ENCODE measurements at places on chromosomes 6 and 20. TPM values are rescaled to one million over a fixed set of nuclear protein-coding genes. Genes with fewer than 3 reads are reported as not detected.

- DNase-seq, result no peak
- H3K27ac ChIP-seq, result no peak overlapping the region
- no peaks in the 10 kb centered on the region for H3K4me1 ChIP-seq
Measured at GRCh38 chr20:3720626-3721025, 8.2 kb upstream of the SIGLEC1 start.

RBM38 gene
- total RNA-seq, result 260 TPM

DNA sequence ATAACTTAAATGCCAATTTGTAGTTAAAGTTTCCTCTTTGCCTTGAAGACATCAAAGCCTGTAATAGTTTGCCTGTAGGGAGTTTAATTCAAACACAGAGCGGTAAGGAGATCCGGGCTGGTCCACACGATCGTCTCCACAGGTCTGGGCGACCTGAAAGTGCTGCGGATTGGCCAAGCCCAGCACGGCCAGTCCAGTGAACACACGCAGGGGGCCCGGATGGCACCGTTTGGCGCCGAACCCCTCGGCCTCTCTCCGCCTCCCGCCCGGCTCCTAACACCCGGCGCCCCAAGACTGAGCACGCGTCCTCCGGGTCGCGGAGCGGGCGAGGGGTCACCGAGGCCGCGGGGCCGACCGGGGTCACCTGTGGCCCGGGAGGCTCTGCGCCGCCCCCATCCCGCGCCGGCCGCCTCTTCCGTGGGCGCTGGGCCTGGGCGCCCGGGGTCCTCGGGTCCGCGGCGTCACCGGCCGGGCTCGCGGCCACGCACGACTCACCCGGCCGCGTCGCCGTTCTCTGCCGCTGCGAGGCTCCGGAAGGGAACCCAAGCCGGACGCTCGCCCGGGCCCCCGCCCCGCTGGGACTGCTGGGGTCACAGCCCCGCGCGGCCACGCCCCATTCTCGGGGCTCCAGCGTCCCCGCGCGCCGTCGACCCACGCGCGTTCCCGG, 481 bp downstream of the SERPINB6 start:
- peak; percentile 34 for DNase-seq
- no peaks in the 10 kb centered on the region for H3K36me3 ChIP-seq
- H3K27me3 ChIP-seq, result no peaks in the 10 kb centered on the region

TSBP1 gene
- total RNA-seq, result not detected

- no peak for DNase-seq
- H3K4me3 ChIP-seq, result no peak overlapping the region
- peaks cover 13% of the 10 kb centered on the region for H3K4me1 ChIP-seq
- no peak overlapping the region for H3K27ac ChIP-seq
Measured at GRCh38 chr6:44117397-44118128, 9.7 kb downstream of the MRPL14 start.

DNA sequence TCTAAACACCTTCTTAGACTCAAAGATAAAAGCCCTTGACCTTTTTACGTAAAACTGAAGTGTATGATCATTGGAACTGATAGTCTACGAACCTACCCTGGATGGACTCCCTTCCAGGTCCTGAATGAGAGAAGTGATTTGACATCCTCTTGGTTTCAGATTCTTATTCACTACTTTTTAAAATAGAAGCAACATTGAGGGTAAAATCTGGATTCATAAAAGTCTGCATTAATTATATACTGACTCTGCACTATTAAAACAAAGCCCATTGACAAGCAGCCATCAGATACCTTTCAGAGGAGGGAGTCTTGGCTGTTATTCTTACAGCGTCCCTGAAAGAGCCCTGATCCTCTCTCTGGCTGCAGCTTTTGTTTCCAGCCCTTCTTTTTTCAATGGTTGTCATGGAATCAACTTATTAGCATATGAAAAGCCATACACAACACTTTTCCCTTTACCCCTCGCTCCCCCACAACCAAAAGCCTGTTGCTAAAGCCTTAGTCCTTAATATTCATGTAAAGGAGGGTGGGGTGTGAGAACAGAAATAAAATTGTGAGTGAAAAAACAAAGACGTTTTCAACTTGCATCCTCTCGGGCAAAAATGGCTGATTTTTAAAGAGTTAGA, 270.0 kb upstream of the MARCKS start:
- H3K27ac ChIP-seq, result no peak overlapping the region
- H3K27me3 ChIP-seq, result no peaks in the 10 kb centered on the region
- H3K4me3 ChIP-seq, result no peak overlapping the region
- DNase-seq, result no peak
- H3K36me3 ChIP-seq, result no peaks in the 10 kb centered on the region

SLC32A1 gene
- 0.24 TPM for total RNA-seq

MAS1 gene
- total RNA-seq, result not detected

- DNase-seq, result no peak
- no peaks in the 10 kb centered on the region for H3K36me3 ChIP-seq
- no peak overlapping the region for H3K4me3 ChIP-seq
- H3K27ac ChIP-seq, result no peak overlapping the region
- H3K27me3 ChIP-seq, result no peaks in the 10 kb centered on the region
Measured at GRCh38 chr20:53884859-53885541, 185.4 kb downstream of the BCAS1 start.

- H3K27me3 ChIP-seq, result no peaks in the 10 kb centered on the region
- no peak overlapping the region for H3K27ac ChIP-seq
- no peak for DNase-seq
- H3K36me3 ChIP-seq, result peaks cover 4% of the 10 kb centered on the region
- H3K4me3 ChIP-seq, result no peak overlapping the region
Measured at GRCh38 chr6:34834789-34835518, 43.1 kb downstream of the BLTP3A start.

DNA sequence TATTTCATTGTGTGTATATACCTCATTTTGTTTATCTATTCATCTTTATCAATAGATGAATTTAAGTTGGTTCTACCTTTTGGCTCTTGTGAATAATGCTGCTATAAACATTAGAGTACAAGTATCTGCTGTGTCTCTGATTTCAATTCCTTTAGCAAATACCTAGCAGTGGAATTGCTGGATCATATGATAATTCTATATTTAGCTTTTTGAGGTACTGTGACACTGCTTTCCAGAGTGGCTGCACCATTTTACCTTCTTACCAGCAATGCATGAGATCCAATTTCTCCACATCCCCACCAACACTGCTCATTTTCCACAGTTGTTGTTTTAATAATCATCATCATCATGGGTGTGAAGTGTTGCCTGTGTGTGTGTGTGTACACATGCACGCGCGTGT, 182.3 kb downstream of the MBOAT1 start:
- H3K4me1 ChIP-seq, result peaks cover under 1% of the 10 kb centered on the region
- H3K36me3 ChIP-seq, result no peaks in the 10 kb centered on the region
- no peak overlapping the region for H3K27ac ChIP-seq

SYCP2L gene
- not detected for total RNA-seq

GRM1 gene
- not detected for total RNA-seq

- no peak for DNase-seq
- H3K4me1 ChIP-seq, result no peaks in the 10 kb centered on the region
- H3K27me3 ChIP-seq, result no peaks in the 10 kb centered on the region
- no peak overlapping the region for H3K4me3 ChIP-seq
- H3K27ac ChIP-seq, result no peak overlapping the region
Measured at GRCh38 chr6:77774457-77774856, 121.6 kb downstream of the MEI4 start.

- H3K27me3 ChIP-seq, result no peaks in the 10 kb centered on the region
- no peak for DNase-seq
- H3K4me1 ChIP-seq, result peaks cover 6% of the 10 kb centered on the region
- H3K4me3 ChIP-seq, result no peak overlapping the region
- H3K36me3 ChIP-seq, result no peaks in the 10 kb centered on the region
Measured at GRCh38 chr6:156795825-156796224, 18.6 kb downstream of the ARID1B start.

GRCh38 chr20:10012464-10012863, 22.3 kb upstream of the ANKEF1 start:
- no peak for DNase-seq
- H3K27ac ChIP-seq, result no peak overlapping the region
- H3K36me3 ChIP-seq, result no peaks in the 10 kb centered on the region
- no peak overlapping the region for H3K4me3 ChIP-seq

GRCh38 chr6:24788031-24788665, 10.6 kb downstream of the ARMH2 start:
- H3K27me3 ChIP-seq, result no peaks in the 10 kb centered on the region
- H3K4me3 ChIP-seq, result no peak overlapping the region
- H3K36me3 ChIP-seq, result no peaks in the 10 kb centered on the region
- H3K27ac ChIP-seq, result no peak overlapping the region

AHI1 gene
- 12.5 TPM for total RNA-seq

GRCh38 chr20:33753763-33754162, 22.0 kb downstream of the ZNF341 start:
- no peaks in the 10 kb centered on the region for H3K27me3 ChIP-seq
- no peak overlapping the region for H3K4me3 ChIP-seq
- H3K36me3 ChIP-seq, result no peaks in the 10 kb centered on the region
- H3K27ac ChIP-seq, result no peak overlapping the region
- H3K4me1 ChIP-seq, result no peaks in the 10 kb centered on the region
- no peak for DNase-seq

DNA sequence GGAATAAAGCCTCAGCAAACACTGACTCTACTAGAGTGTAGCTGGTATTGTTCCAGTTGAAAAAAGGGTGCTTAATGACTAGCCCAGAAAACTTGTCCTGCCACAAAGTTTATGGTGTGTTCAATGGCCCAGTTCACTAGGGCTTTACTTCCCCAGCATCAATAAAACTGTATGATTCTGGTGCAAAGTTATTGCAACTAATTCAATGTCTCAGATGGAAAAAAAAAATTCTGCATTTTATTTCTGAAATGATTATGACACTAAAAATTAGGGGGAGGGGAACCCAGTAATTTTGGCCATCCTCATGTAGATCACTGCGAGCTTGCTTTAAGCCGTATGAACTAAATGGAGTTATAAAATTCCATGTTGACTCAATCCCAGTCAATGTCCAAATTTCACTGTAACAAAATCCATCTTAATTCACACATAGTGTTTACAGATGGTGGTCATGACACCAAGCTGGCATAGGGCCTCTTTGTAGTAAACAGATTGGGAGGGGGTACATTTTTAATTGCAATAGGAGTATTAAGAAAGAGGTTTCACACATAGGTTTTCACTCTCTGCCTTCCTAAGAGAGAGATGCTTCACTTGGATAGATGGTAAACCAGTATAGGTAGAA, 41.2 kb downstream of the PTPRK start:
- H3K4me3 ChIP-seq, result peak overlapping the region; percentile 53
- no peak overlapping the region for H3K27ac ChIP-seq
- no peaks in the 10 kb centered on the region for H3K36me3 ChIP-seq
- DNase-seq, result no peak

GRCh38 chr6:167577891-167578361, 248.8 kb upstream of the AFDN start:
- no peaks in the 10 kb centered on the region for H3K27me3 ChIP-seq
- no peak overlapping the region for H3K27ac ChIP-seq
- no peaks in the 10 kb centered on the region for H3K4me1 ChIP-seq
- no peak overlapping the region for H3K4me3 ChIP-seq

GNMT gene
- 0.95 TPM for total RNA-seq

- DNase-seq, result no peak
- no peaks in the 10 kb centered on the region for H3K36me3 ChIP-seq
- no peak overlapping the region for H3K27ac ChIP-seq
- no peaks in the 10 kb centered on the region for H3K4me1 ChIP-seq
- no peak overlapping the region for H3K4me3 ChIP-seq
Measured at GRCh38 chr6:35850208-35850607, 45.1 kb downstream of the LHFPL5 start.

GPX5 gene
- not detected for total RNA-seq

GRCh38 chr20:17500271-17500670, 30.9 kb downstream of the BFSP1 start:
- H3K27me3 ChIP-seq, result no peaks in the 10 kb centered on the region
- peaks cover 10% of the 10 kb centered on the region for H3K4me1 ChIP-seq
- H3K27ac ChIP-seq, result no peak overlapping the region

ZNF76 gene
- total RNA-seq, result 107 TPM

PSMF1 gene
- total RNA-seq, result 114 TPM

GRCh38 chr6:41585605-41586004, 39.4 kb downstream of the FOXP4 start:
- peaks cover 3% of the 10 kb centered on the region for H3K36me3 ChIP-seq
- H3K4me1 ChIP-seq, result no peaks in the 10 kb centered on the region
- DNase-seq, result no peak
- H3K27ac ChIP-seq, result no peak overlapping the region

THBS2 gene
- total RNA-seq, result not detected

DNA sequence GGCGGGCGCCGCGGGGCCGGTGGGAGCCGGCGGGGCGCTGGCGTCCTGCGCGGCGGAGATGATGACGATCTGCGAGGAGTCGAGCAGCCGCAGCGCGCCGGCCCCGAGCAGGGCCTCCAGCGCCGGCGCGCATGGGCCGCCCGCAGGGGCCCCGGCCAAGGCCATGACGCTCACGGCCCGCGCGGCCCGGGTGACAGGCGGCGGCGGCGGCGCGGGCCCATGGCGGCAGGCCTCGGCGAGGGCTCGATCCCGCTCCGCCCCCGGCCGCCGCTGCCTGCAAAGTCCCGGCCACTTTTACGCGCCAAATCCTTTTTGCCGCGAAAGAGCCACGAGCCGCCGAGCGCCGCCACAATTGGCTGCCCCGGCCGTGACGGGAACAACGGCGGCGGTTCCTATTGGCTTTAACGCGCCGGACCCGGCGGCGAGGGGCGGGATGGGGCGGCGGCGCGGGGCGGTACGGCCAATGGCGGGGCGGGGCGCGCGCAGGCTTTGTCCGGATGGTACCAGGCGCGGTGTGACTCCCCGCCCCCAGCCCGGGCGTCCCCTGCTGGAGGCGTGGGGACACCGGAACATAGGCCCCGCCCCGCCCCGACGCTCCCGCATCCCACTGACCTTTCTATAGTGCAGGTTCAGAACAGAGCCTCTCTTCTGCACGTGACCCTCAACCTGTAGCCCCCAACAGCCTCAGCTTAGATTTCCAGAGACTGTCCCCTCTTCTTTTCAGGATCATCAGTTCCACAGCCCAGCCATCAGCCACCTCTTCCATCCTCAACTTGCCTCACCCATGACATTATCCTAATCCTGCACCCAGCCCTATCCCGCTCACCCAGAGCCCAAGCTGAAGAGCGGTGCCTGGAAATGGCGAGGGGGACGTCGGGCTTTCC, at the start of gene E2F1:
Gene E2F1 (minus strand): TSS at position 286 of the 884 bp plus-strand sequence. CDS start 121 bp downstream, at position 165.
- peak within 1 kb of the TSS; percentile 59 for H3K27ac ChIP-seq
- H3K4me3 ChIP-seq, result peak within 1 kb of the TSS; percentile 55
- no peaks in the 10 kb centered on the region for H3K27me3 ChIP-seq
- H3K36me3 ChIP-seq, result no peaks in the 10 kb centered on the region

- H3K4me3 ChIP-seq, result no peak overlapping the region
- no peaks in the 10 kb centered on the region for H3K36me3 ChIP-seq
Measured at GRCh38 chr6:157300006-157300405, 23.3 kb downstream of the TMEM242 start.

GRCh38 chr20:48908656-48909319, 12.7 kb upstream of the ARFGEF2 start:
- H3K27ac ChIP-seq, result no peak overlapping the region
- H3K27me3 ChIP-seq, result no peaks in the 10 kb centered on the region
- H3K4me1 ChIP-seq, result no peaks in the 10 kb centered on the region
- DNase-seq, result no peak
- H3K4me3 ChIP-seq, result no peak overlapping the region
- no peaks in the 10 kb centered on the region for H3K36me3 ChIP-seq

TREM2 gene
- total RNA-seq, result 3.1 TPM

GRCh38 chr6:105771313-105771970, 314.7 kb upstream of the PRDM1 start:
- no peak for DNase-seq
- no peaks in the 10 kb centered on the region for H3K27me3 ChIP-seq
- no peak overlapping the region for H3K4me3 ChIP-seq
- H3K4me1 ChIP-seq, result no peaks in the 10 kb centered on the region

- no peaks in the 10 kb centered on the region for H3K27me3 ChIP-seq
- H3K4me3 ChIP-seq, result peak overlapping the region; percentile 48
- H3K4me1 ChIP-seq, result peaks cover 11% of the 10 kb centered on the region
Measured at GRCh38 chr20:41003143-41003935, 25.3 kb upstream of the TOP1 start.

FOXC1 gene
- not detected for total RNA-seq
